ENCODE measurements at places on chromosomes 1 and 21.

DNA sequence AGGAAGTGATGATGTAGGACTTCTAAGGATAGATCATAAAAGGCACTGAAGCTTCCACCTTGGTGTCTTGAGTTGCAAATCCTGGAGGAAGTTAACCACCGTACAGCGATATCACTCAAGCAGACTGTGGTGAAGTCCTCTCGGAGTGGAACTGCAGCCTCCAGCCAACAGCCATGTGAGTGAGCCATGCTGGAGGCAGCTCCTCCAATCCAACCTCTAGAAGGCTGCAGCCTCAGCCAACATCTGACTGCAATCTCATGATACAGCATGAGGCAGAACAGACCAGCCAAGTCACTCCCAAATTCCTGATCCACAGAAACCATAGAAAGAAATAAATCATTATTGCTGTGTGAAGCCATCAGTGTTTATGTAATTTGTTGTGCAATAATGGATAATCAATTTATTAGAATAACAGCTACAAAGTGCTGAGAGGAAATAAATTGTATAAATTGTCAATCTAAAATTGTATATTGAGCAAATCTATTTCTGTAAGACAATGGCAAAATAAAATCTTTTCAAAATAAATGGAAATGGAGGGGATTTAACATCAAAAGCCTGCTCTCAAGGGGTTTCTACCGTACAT lies 65.0 kb downstream of the PRSS38 start:
- DNase-seq, result no peak

DNA sequence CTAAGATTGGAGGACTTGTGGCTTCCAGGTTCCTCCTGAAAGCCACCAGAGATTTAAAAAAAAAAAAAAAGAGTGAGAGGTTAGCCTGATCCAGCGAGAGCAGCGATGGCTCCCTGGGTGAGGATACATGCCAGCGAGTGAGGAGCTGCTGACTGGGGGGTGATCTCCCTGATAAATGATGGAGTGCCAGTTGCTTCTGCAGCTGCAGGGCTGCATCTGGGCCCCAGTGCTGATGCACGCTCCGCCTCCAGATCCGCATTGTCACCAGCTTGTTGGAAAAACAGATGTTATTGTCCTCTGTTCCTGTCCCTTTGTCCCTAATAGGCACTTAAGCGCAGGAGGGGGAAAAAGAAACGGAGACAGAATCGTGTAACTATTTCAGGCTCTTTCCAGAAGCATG lies 28.6 kb downstream of the UBIAD1 start:
- no peak for DNase-seq

- peak; percentile 95 for DNase-seq
Observed at GRCh38 chr1:203440771-203441170, 34.8 kb upstream of the PRELP start.

DNA sequence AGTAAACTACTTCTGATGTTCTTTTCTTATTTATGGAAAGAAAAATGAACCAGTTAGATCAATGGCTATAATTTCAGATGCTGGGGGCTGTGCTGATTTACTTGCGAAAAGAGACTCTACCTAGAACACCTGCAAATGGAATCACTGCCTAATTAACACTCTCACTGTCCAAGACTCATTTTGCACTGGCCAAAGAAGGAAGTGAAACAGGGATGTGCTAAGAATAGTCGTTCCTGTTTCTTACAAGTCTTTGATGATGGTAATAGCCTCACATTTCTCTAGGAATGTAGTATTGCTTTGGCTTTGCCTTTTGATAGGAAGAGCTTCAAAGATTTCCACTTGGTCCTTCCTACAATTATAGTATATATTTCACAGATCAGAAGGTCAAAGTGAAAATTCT lies 12.7 kb upstream of the TSNAX start:
- no peak for DNase-seq

- DNase-seq, result no peak
Observed at GRCh38 chr1:210684466-210685294, 356.0 kb downstream of the HHAT start.

GRCh38 chr1:40582116-40582515 lies 50.7 kb downstream of the ZNF684 start:
- no peak for DNase-seq

DNA sequence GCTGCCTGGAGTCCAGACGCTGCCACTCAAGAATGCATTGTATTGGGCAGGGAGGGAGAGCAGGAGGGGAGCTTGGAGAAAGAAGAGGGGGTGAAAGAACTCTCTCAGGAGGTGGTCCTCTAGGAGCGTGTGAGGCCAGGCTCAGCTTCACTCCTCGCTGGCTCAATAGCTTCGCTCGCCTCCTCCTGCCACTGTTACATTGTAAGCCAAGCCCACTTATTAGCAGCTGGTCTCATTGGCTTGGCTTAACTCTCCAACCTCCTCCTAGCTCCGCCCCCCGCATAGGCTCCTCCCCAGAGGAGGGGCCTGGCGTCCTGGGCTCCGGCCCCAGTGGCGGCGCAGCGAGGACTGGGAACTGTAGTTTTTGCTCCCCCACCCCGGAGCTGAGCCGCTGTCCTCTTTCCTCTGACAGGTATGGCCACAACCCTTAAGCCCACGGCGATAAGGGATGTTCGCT lies at the start of gene KCNN3:
Gene KCNN3, minus strand, starts transcription at position 167 of the 457 bp plus-strand sequence. CDS start 317 bp downstream, outside the sequence.
- DNase-seq, result peak; percentile 89

DNA sequence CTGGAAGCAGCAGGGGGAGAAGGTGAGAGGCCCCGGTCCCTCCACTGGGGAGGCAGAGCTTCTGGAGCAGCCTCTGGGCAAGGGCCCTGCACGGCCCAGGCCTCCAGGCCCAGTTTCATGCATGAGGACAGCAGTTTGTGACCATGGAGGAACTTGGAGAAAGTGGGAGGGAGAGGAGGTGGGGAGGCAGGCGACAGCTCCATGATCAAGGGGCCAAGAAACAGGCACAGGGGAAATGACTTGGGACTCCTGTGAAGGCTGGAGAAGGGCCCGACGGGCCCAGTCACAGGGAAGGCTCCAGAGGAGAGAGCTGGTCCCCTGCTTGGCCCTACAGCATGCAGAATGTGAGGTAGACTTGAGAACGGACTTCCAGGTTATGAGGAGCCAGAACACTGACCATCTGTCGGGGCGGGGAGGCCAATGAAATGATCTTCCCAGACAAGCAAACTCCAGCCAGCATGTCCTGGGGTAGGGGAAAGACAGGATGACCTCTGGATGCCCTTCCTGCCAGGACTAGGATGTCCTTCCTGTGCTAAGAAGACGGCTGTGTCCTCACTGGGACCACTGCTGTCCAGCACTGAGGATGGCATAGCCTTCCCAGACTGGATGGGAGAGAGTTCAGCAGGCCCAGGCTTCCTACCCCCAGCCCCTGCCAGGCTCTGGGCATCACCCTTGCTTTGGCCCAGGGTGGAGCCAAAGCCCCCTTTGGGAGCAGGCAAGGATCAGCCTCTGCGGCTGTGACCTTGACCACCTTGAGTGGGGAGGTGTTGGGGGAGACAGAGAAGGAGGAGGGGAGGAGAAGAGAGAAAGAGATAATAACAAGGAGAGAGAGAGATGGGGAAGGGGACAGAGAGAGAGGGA lies 548.2 kb downstream of the PTPRU start:
- DNase-seq, result peak; percentile 58

DNA sequence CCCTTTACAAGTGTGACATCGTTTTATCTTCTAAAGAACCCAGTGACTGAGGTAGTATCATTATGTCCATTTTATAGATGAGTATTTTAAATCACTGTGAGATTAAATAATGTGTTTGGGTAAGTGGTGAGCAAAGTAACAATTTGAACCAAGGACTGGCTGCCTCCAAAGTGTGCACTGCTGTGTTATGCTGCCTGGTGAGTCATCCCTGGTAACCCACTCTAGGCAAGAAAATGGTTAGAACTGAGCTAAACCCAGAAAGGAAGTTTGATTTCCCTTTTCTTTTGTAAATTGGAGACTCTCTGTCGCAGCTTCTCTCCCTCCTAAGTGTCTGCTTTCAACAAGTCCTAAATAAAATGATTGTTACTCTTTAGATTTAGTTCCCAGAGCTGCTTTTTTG lies 342.8 kb upstream of the KAZN start:
- no peak for DNase-seq

GRCh38 chr1:57770772-57771171 lies 346.9 kb upstream of the DAB1 start:
- no peak for DNase-seq
